ENCODE measurements at places on chromosomes 1 and 21.

- DNase-seq, result no peak
Measured at GRCh38 chr1:232585486-232585885, 44.4 kb downstream of the SIPA1L2 start.

DNA sequence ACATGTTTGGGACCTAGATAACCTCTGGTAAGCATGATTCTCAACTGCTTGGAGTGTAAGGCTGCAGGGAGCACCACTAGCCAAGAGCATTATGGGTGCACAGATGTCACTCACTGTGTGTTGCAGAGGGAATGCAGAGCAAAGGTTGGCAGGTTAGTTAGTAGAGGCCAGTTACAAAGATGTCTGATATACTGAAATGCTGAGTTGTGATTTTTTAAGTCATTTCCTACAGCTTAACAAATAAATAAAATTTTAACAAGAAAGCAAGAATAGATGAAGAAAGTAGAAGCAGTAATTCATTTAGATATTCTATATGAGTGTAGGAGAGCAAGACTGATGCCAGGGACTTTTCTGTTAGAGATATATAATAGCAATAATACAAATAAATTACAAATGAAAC is 64.8 kb downstream of the MARK1 start:
- no peak for DNase-seq

DNA sequence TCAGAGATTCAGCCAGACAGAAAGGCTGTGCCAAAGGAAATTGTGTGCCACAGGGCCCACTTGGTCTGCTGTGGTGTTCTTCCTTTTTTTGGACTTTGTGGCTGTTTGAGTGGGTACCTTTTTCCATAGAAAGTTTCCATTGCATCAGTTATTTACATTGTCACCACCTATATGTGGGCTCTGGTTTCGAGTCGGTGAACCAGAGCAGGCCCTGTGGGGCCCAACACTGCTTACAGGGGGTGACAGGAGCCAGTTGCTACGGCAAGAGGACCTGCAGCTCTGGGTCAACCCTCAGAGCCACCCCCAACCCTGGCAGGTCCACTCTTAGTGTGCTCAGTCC is 157.0 kb upstream of the EDN2 start:
- DNase-seq, result no peak

DNA sequence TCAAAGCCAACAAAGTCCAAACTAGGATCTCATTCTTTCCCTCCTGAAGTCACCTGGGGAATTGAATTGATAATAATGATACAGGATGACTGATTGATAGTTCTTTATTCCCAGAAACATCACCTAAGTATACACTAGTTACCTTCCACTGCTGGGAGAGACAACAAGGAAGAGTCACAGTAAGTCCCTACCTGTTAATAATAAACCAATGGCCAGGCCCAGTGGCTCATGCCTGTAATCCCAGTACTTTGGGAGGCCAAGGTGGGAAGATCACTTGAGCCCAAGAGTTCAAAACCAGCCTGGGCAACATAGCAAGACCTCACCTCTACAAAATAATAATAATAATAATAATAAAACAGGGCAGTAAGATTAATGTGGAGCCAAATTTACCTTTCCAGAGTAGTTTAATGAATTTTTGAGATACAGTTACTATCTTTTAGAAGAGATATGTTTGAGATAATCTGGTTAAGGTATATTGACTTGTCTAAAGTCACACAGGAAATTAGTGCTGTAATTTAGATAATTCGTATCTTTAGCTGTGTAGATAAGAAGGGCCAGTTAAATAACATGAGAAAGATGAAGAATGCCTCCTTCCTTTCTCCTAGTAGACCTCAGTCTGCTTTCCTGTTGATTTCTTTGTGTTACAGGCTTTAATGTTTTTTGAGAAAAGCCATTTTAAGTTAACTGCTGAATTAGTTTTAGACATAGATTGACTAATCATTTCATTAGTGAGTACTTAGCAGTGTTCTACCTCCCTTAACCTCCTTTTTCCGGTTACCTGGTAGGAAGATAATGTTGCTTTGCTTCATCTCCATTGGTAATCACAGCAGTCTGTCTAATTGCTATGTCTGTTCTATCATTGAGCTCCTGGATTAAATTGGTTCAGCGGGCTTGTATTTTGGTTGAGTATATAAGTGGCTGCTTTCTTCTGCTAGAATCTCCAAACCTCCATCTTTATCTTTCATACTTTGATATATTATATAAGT is 22.0 kb downstream of the SMAP2 start:
- DNase-seq, result no peak

- no peak for DNase-seq
Measured at GRCh38 chr1:100539836-100540536, 2.0 kb downstream of the GPR88 start.

GRCh38 chr1:76269155-76269554 is 194.6 kb downstream of the ST6GALNAC3 start:
- DNase-seq, result no peak

DNA sequence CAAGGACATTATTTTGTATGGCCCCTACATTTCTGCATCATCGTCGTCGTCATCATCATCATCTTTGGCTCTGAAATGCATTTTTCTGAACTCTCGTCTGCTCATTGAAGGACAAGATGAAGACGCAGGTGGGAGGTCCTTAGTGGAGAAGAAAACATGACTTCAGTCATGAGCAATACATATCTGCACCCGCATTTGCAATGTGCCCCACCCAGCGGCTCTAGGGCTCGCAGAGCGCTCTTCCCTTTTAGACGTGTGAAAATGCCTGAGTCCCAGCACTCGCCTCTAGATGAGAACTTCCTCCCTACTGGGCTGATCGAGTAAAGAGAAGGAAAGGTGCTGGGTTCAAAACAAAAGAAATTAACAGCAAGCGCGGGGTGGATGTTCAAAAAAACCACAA is 10.1 kb downstream of the C1orf174 start:
- DNase-seq, result no peak

DNA sequence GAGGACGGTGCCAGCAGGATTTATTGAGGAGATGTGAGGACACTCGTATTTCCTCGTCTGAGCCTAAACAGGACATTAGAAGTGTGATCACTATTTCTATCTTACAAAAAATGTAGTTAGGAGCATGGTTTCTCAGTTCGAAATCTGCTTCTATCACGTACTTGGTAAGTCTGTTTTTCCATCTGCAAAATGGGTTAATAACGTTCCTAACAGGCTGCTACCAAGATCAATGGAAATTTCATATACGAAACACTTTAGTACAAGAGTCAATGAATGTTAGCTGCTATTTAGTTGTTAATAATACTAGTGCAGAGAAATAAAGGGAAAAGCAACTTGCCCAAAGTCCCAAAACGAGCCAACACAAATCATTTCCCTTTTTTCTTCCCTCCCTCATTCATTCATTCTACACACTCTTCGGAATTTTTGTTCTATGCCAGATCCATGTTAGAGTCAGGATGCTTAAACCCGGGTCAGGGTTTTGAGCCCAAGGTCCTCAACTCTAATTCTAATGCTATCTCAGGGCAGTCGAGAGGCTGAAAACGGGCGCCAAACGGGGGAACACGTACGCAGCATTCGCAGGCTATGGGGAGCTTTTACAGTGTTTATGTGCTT is 608 bp downstream of the SNRNP40 start:
- no peak for DNase-seq

DNA sequence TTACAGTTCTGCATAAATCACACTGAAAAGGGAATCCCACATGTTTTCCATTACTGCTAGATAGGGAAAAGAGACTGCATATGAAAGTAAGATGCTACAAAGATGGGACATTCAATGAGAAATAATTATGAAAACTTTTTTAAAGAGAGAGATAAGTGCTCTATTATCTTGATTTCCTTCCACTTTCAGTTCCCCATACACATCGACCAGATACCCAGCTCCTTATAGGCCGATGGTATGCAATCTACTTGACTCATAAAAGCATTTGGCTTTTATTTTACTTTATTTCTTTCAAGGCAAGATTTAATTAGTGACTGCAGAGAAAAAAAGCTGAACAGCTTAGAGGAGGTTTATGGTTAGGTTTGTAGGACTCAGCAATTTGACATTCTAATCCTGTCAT is 13.1 kb downstream of the BRINP2 start:
- DNase-seq, result no peak

- DNase-seq, result no peak
Measured at GRCh38 chr1:16276302-16277030, 39.5 kb upstream of the CPLANE2 start.

GRCh38 chr1:84722794-84723193 is 32.5 kb upstream of the SSX2IP start:
- DNase-seq, result no peak

Data from activated T-cell treated with anti-CD3 and anti-CD28 coated beads for 24 hours (primary cell).